Activated naive CD8-positive, alpha-beta T cell treated with anti-CD3 and anti-CD28 coated beads, Interleukin-2, amount 10 ng/mL, durations not matched to agents 7 days and 5 days (primary cell): ENCODE measurements at places on chromosomes 2 and 18. TPM values are rescaled to one million over a fixed set of nuclear protein-coding genes. Genes with fewer than 3 reads are reported as not detected.

The PPP1R1C gene
- total RNA-seq, result not detected

The SP140L gene
- 107 TPM for total RNA-seq

The IL36B gene
- not detected for total RNA-seq

The ABCG8 gene
- total RNA-seq, result not detected

The SIX3 gene
- total RNA-seq, result not detected

The POTEF gene
- total RNA-seq, result not detected

The CSRNP3 gene
- total RNA-seq, result not detected

- DNase-seq, result no peak
Measured at GRCh38 chr2:162967147-162967546, 128.6 kb upstream of the KCNH7 start.

GRCh38 chr18:1663879-1664705 lies 759.4 kb downstream of the ADCYAP1 start:
- peak; percentile 41 for DNase-seq

- peak; percentile 94 for DNase-seq
Measured at GRCh38 chr2:218292048-218293014, at the start of gene TMBIM1. Gene TMBIM1 (minus strand): TSS chr2:218292503. CDS start chr2:218282141, 10,362 bp downstream.

DNA sequence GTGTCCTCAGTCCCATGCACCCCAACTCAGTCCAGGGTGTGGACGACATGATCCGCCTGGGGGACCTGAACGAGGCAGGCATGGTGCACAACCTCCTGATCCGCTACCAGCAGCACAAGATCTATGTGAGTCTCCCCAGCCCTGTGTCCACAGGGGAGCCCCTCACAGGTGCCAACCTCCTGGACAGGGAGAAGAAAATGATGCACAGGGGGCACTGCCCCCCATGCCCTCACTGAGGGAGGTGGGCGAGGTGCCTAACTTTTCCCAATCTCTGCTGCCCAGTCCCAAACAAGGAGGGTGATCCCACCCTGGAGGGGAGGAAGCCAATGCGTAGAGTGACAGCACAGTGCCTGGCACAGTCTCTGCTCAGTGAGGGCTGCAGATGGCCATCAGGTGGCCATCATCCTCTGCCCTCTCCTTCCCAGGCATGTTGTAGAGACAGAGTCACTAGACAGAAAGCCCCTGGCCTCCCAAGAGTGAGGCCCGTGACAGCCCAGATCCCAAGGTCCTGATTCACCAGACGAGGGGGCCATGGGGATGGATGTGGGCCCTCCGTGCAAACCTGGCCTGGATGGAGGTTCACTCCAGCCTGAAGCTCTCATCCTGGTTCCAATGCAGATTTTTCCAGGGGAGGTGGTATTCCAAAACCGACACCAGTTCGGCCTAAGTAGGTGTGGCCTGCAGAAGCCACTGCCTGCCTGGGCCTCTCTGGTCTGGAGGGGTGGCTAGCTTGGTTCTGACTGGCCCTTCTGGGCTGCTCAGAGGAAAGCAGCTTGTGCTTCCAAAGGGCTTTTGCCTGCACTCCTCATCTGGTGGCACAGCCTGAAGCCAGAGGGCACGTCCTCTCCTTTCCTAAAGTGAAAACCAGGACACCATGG lies 30.0 kb downstream of the MYO7B start:
- no peak for DNase-seq

- no peak for DNase-seq
Measured at GRCh38 chr2:191446910-191447309, 201.7 kb downstream of the MYO1B start.

DNA sequence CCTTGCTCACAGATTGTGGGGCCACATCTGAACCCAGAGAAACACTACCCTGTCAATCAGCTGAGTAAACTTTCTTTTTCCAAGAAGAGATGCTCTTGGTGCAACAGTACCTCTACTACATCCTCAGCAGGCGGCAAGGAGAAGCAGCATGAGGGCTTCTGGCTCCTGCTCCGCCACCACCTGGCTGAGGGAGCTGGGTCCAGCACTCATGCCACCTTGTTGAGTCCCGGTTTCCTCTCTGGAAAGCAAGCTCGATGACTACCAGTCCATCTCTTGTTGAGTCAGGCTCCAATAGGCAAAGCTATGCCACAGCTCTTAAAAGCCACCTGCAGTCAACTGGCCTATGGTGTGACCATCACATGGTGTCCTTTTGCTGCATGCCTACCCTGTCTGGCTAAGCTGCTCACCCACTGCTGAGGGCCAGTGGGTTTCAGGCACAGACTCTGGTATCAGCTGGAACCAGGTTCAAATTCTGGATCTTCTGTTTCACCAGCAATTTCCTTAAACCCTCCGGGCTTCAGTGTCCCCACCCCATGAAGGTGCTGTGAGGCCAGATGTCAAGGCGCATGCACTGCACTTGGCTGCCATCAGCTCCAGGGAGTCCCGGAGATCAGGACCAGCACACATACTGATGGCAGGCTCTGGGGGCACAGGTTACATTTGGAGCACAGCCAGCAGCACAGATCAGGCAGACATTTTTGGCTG lies 42.5 kb upstream of the ACAA2 start:
- no peak for DNase-seq

DNA sequence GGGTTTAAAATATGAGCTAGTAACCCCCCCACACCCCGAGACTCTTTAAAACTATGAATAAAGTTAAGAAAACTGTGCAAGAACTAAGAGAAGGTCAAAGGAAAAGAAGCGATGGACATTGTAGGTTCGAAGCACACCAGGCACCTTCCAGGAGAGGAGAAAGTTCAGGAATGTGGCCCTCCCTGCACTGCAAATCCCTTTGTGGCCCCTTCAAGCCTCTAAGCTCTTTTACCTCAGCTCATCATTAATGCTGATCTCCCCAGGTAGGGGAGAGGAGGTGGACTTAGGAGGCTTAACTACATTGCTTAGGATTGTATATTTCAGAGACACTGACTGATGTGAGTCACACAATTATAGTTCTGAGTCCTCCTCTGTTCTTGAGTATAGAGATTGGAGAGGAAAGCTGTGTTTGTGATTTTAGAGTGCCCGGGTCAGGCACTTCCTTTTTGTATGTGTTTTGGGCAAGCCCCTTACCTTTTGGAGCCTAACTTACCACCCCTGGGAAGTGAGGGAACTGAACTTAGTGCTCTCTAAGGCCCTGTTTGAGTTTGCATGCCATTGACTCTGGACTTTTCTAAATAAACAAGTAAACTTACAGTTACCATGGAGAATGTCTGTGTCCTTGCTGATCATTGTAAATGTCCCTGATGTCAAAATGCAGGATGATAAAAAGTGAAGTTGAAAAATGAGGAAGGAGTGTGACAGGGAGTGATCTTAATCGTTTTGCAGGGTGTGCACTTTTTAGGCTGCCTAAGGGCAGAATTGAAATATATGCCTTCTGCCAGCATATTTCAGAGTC lies 140.8 kb upstream of the ZEB2 start:
- DNase-seq, result no peak

DNA sequence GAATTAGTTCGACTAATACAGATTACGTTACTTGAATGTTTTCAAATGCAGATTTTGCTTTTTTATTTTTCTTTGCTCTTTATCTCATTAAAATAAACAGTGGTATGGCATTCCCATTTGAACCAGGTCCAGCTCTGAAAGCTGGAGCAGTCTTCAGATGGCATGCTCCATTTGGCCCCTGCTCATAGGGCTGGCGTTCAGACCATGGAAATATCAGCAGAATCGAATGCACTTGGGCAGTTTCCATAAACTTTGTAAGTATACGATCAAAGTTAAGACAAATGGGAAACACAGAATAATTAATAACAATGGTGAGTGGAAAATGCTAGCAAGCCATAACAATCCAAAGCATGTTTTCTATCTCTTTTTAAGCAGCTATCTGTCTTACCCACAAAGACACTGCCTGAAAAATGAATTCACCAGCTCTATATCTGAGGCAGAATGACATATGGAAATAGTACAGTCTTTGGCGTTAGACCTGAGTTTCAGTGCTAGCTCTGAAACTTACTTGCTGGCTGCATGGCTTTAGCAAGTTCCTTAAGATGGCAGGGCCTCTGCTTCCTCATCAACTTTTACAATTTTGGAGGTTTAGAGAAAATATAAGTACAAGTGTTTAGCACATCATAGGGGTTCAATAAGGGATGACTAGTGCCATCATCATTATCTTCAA lies 131.6 kb downstream of the BCL2 start:
- DNase-seq, result no peak

- no peak for DNase-seq
Measured at GRCh38 chr2:161370981-161371380, 45.1 kb upstream of the TBR1 start.

GRCh38 chr2:44040365-44040764 lies 44.6 kb upstream of the LRPPRC start:
- DNase-seq, result no peak

- no peak for DNase-seq
Measured at GRCh38 chr2:9692456-9693195, 61.8 kb upstream of the YWHAQ start.

DNA sequence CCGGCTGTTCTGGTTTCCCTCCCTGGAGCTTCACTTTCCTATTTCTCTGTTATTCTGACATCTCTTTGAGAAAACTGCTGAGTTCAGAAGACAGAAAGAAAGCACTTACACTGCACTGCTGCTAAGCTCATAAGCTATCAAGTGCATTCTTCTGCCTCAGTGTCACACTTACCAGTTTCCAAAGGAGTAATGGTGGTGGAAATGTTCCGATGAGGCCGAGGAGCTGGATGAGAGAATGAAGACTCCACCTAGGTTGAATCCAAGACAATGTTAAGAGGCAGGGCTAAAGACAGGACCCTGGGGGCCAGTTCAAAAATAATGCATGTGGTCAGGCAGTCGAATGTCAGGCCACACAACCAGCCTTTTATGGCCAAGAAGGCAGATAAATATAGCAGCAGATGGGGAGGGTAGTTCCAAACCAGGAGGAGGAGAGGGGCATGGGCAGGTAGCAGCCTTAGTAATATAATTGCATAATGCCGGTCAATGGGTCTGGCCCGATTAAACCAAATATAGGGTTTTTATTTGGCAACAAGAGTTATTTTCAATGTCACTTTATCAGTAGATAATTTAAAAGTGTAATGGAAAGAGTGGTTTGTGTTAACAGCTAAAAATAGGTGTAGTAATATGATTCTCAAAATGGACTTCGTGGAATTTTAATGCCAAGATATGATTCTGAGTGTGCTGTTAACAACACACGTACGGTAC lies at the start of gene MYOM1:
TSS of gene MYOM1 (minus strand) at position 338 of the 705 bp plus-strand sequence. CDS start 4,745 bp downstream, outside the sequence.
- no peak for DNase-seq

DNA sequence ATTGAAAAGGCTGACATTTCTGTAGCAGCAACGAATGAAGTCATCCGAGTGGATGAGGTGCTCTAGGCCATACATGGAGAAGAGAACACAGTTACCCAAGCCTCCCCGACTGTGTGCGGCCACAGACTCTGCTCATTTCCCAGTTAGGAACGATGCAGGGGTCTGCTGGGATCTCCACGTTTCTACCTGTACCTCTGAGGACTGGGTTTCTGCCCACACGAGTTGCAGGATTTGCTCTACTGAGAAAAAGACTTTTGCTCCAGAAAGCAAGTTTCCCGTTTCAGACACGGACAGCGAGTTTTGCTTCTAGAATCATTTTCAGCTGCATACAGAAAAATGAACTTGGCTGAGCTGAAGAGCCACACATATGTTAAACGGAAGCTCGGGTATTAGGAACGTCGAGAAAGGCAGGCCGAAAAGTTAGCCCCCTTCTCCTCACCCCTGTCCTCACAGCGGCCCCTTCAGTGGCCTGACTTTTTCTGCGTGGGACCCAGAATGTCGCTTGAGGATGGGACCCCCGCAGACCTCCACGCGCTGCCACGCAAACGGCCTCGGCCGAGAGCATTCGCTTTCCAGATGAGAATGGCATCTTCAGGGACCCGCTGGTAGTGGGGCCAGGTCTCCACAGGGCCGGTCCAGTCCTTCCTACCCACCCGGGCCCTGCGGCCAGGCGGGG lies 582 bp upstream of the RAB31 start:
- DNase-seq, result no peak

- no peak for DNase-seq
Measured at GRCh38 chr2:157903626-157904025, 27.5 kb upstream of the ACVR1 start.

DNA sequence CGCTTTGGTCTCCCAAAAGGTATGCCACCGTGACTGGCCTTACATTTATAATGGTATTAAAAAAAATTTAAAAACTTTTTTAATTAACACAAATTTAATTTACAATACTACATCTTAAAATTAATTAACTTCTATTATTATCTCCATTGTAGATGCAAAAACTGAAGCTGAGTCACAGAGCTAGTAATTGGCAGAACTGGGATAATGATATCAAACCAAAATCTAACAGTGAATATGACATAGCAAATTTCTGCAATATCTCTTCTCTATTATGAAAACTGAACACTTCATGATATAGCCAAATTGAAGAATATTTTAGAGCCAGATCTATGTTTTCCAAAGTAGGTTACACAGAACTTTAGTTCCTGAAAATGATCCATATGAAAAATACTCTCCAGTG lies 66.4 kb upstream of the CHAC2 start:
- no peak for DNase-seq

- no peak for DNase-seq
Measured at GRCh38 chr18:72456802-72457201, 87.3 kb downstream of the CBLN2 start.

DNA sequence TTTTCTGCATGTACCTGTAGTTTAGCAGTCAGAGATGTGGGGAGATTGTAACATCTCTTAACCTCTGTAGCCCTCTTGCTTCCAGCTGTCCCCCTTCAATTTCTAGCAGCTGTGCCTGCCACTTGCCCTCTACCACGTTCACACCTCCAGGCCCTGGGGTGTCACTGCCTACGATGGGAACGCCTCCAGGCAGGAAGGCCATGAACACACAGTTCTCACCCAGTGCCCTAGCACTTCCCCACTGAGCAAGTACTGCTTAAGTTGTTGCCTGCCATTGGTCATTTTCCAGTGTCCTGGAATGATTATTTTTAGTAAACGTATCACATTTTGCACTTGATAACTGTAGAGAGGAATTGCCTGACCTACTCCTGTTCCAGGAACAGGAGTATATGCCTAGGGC lies 77.1 kb upstream of the B3GNT7 start:
- no peak for DNase-seq

GRCh38 chr18:446941-447560 lies 53.5 kb downstream of the COLEC12 start:
- no peak for DNase-seq

- DNase-seq, result no peak
Measured at GRCh38 chr2:204655101-204655500, 109.8 kb downstream of the PARD3B start.

DNA sequence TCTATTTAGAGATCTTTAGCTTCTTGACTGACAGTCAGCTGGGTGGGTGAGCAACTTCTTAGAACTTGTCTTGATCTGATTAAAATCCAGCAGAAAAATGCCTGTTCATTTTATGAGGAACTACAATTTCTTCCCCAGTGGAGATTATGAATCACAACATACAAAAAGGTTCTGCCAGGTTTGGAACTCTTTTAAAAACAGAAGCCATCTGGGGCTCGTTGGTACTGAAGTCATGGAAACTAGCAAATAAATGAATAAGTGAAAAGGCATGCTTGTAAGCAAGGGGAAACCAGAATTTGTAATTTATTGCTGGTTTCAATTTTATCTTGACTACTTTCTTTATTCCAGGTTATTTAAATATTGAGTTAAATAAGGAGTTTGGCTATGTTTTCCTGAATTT lies 767.4 kb downstream of the MBD2 start:
- no peak for DNase-seq

DNA sequence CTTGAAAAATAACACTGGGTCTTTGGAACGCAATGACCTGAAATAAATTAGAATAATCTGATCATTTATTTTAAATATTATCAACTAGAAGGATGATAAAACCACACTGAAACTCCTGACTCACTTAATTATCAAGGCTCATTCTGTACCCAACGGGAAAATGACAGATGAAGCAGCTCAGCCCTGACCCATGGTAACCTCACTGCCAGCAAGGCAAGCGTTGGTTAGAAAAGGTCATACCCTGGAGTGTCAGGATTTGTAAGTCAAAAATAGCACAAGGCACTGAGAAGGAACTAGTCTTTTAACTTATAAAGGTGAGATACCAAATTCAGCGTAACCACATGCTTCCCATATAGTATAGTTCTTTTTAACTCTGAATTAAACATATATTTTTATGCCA lies 277.5 kb downstream of the ETAA1 start:
- no peak for DNase-seq
